ENCODE measurements at places on chromosomes 4 and X. TPM values are rescaled to one million over a fixed set of nuclear protein-coding genes. Genes with fewer than 3 reads are reported as not detected.

- DNase-seq = no peak
Observed at GRCh38 chrX:137547291-137547690, 18.6 kb upstream of the ZIC3 start.

DNA sequence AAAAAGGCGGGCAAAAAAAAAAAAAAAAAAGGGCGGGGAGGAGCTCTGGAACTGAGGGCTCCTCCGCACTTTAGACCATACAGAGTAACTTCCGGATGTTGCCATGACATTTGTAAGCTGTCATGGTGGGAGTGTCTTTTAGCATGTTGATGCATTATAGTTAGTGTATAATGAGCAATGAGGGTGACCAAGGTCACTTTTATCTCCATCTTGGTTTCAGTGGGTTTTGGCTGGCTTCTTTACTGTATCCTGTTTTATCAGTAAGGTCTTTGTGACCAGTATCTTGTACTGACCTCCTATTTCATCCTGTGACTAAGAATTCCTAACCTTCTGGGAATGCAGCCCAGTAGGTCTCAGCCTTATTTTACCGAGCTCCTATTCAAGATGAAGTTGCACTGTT lies 193.4 kb downstream of the UGT8 start:
- no peak for DNase-seq

GRCh38 chr4:108433832-108434231 lies 186.5 kb upstream of the RPL34 start:
- no peak for DNase-seq

- DNase-seq = no peak
Observed at GRCh38 chr4:48173056-48173991, 39.3 kb upstream of the TXK start.

DNA sequence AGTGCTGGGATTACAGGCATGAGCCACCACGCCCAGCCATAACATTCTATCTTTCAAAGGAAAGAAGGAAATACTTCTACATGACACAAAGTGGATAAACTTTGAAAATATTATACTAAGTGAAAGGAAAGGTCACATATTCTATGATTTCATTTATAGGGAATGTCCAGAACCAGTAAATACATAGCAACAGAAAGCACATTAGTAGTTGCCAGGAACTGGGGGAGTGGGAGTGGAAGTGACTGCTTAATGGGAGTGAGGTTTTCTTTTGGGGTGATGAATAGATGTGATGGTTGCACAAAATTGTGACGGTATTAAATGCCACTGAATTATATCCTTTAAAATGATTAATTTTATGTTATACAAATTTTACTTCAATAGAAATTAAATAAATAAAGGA lies 95.7 kb upstream of the IL15 start:
- DNase-seq = no peak

- DNase-seq = peak; percentile 78
Observed at GRCh38 chr4:141763374-141763773, 127.0 kb downstream of the IL15 start.

DNA sequence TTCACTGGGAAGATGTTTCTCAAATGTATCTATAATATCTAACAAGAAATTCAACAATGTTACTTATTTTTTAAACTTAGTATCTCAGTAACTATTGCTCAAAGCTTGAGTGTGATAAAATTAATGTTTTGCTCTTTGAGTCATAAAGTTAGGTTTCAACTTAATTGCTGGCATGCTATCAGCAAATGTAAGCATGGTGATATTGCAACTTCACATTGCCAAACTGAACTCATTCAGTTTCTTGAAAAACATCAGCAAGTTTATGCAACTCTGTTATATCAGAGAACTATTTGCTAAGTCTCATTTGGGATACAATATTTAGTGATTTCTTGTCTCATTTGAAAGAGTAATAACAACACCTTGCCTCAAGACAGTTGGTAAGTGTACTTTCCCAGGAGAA lies 91.2 kb upstream of the KLF3 start:
- no peak for DNase-seq

GRCh38 chrX:149846789-149847188 lies 34.2 kb upstream of the MAGEA8 start:
- no peak for DNase-seq

GRCh38 chrX:38982370-38982769 lies 181.1 kb downstream of the MID1IP1 start:
- DNase-seq = no peak

DNA sequence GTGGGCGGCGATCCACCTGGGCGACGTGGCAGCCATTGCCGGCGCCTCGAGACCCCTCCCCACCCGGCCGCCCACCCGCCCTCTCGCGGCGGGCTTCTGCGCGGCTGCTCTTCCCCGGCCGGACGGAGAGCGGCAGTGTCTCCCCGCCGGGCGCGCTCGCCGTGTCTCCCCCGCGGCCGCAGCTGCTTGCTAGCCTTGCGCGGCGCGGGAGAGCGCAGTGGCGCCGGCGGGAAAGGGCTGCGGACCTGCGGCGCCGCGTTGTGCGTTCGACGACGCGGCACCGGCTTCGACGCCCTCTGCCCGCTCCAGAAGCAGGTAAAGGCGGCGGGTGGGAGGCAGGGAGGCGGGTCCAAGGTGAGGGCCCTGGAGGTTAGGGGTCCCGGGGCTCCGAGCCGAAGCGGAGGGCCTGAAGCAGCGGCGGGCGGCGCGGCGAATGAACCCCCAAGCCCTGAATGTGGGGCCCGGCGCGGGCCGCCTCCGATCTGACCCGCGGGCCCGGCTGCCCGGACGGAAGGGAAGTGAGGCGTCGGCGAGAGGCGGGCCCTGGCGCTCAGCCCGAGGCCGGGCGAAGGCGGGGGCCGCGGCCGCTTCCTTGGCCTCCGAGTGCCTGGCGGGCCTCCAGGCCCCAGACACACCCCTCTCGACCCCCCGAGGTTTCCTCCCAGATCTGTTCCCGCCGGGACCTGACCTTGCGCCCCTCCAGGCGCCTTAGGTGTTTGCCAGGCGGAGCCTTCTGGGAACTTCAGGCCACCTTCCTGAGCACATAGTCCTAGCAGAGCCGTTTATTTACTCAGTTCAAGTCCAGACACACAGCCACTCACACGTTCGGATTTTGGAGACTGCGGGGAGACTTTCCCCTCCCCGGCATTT lies at the start of gene N4BP2:
Gene N4BP2 (plus strand): TSS at position 135 of the 870 bp plus-strand sequence. CDS start 40,491 bp downstream, outside the sequence.
- peak; percentile 33 for DNase-seq

DNA sequence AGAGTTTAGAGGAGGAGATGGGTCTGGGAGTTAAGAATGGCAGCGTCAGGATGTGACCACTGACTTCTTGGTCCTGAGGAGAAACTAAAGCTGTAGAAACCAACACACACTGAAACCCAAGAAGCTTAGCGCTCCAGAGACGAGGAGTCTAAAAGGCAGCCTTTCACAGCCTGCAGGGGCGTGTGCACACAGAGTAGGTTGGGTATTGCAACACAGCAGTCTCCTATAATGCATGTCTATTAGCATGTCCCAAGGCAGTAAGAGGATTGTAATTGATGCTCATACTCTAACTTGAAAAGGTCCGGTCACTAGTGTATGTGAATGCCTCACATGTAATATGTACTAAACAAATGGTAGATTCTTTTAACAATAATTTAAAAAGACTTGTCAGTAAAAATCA lies 57.4 kb downstream of the PTTG2 start:
- no peak for DNase-seq

GRCh38 chrX:97909245-97909644 lies 1025.5 kb downstream of the RPA4 start:
- no peak for DNase-seq

DNA sequence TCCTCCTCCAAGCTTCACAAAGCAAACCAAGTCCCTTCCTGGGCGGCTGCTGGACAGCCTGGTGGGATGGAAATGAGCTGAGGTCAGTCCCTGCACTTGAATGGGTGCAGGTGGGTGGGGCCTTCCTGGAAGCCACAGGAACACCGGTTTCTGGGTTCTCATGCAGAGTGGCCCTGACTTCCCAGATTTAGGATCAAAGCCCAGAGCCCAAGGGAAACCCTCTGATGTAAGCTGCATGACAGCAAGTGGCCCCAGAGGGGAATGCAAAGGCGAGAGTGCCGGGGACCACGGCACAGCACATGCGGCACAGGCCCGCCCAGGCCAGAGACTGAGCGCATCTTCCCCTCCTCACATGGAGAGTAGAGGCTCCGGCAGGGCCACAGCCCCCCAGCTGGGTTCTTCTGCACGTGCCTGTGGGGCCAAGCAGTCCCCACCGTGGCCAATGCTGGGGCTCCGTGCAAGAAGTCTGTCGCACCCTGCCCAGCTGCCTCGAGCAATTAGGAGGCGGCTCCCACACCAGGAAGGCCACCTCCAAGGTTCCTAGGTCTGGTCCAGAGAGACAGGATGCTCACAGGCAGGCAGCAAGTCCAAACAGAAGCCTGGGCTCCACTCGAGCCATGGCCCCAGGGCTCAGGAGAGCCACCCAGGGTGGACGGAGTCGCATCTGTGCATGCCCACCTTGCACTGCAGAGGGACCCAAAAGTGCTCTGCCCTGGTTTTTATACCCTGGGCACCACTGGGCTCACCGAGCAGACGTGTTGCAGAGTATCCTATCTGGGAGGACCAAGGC lies 83.0 kb downstream of the HTRA3 start:
- DNase-seq = no peak

GRCh38 chrX:82756272-82756671 lies 751.8 kb upstream of the POU3F4 start:
- DNase-seq = no peak

- DNase-seq = peak; percentile 27
Observed at GRCh38 chr4:88219099-88219498, 60.7 kb upstream of the ABCG2 start.

DNA sequence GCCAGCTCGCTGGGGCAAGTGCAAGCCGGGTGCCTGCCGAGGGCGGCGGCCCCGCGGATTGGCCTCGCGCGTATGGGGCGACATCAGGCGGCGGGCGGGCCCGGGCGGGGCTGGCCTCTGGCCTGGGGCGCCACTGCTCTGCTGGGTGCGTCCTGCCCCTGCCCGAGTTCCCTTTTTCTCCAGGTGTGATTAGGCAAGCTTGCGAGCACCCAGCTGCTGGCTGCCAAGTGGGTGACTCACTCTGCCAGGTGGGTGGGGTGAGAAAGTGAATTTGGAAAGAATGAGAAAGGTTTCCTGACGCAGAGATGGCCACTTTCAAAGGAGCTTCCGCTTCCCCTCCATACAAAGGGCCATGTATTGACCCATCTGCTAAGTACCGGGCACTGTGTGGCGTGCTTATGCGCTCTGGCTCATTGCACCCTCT lies 32.5 kb downstream of the FGFBP1 start:
- DNase-seq = no peak

DNA sequence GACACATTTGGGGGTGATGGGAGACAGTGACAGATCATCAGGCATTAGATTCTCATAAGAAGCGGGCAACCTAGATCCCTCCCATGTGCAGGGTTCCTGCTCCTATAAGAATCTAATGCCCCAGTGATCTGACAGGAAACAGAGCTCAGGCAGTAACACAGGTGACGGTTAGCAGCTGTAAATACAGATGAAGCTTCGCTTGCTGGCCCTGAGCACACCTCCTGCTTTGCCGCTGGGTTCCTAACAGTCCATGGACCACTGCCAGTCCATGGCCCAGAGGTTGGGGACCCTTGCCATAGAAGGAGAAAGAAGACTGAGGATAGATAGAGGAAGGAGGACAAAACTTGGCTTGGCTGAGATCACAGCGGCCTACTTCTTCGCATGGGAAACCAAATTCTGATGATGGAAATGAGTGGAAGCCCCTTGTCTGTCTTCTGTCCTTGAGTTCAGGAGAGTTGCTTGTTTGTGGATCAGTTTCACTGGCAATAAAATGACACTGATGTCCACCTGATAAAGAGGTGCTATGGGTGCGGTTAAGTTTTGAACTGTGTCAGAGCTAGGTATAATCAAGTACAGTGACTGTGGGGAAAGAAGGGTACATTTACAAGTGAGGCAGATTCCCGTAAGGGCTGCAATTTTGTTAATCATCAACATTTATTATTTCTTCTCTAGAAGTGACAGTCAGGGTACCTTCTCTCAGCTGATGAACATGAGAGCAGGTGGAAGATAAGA lies 1.7 kb upstream of the TIFA start:
- DNase-seq = no peak

- DNase-seq = no peak
Observed at GRCh38 chr4:31375936-31376335, 655.8 kb downstream of the PCDH7 start.

GRCh38 chrX:37905436-37906147 lies 58.2 kb upstream of the DYNLT3 start:
- DNase-seq = no peak

GRCh38 chr4:116059361-116059760 lies 945.9 kb upstream of the NDST4 start:
- DNase-seq = no peak

GRCh38 chr4:70945452-70946055 lies 43.4 kb downstream of the MOB1B start:
- DNase-seq = no peak

GRCh38 chr4:37470245-37470644 lies 215.9 kb downstream of the RELL1 start:
- DNase-seq = no peak

RNF4 gene
- 54.3 TPM for total RNA-seq

NKX3-2 gene
- not detected for total RNA-seq

DOK7 gene
- total RNA-seq = 0.20 TPM

GAGE2A gene
- not detected for total RNA-seq

NUDT10 gene
- 0.81 TPM for total RNA-seq

JCHAIN gene
- total RNA-seq = not detected

CTAG1B gene
- total RNA-seq = not detected

POU4F2 gene
- not detected for total RNA-seq

ZNF81 gene
- total RNA-seq = 3.9 TPM
